Activated CD4-positive, alpha-beta T cell treated with anti-CD3 and anti-CD28 coated beads, Interleukin-2, amount 50 U/mL, for 48 hours (primary cell): ENCODE measurements at places on chromosomes 13 and 19.
A peak's percentile ranks its signal among the peaks of the same experiment; 100 is the strongest.

DNA sequence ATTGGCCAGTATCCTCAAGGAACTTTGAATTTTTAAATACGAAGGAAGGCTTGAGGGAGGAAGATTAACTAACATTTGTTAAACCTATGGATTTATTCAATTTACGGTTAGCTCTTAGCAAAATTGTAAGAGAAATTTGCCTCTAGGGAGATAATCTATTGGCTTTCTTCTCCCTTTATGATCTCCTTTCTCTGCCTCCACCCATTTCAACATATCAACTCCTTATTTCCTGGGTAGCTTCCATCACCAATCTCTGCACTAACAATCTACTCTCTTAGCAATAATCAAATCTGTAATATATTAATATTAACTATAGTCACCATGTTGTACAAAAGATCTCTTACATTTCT lies 233.9 kb upstream of the CSNK1A1L start:
- DNase-seq, result no peak

DNA sequence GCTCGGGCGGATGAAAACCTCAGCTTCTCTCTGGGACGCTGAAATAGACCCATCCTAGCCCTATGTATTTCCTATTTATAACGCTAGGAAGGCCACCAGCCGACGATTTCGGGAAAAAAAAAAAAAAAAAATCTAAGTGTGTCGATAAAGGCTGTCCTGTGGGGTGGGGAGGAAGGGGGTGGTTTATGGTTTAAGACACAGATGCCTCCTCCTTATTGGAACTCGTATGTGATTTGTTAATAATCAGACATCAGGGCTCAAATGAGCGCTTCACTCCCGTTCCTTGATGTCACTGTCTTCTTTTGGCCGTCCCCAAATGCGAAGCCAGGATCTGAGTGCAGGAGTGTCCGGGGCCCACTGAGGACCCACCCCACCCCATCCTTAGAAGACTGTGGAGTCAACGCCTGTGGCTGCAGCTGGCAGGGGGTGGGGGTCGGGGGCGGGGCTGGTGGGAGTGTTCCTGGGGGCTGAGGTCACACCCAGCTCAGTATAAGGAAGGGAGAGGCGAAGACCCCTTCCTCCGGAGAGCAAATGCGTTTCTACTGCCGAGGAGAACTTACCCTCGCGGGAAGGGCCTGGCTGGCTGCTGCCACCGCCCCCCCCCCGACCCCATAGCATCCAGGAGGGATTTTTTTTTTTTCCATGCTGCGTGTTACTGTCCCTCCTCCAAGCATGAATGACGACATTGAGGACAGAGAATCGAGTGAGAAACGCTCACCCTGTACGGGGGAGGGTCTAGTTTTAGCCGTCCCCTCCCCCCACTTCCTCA lies 971 bp downstream of the ATCAY start:
- DNase-seq, result no peak

- DNase-seq, result no peak
Observed at GRCh38 chr13:91154558-91155353, 192.7 kb upstream of the MIR17HG start.

DNA sequence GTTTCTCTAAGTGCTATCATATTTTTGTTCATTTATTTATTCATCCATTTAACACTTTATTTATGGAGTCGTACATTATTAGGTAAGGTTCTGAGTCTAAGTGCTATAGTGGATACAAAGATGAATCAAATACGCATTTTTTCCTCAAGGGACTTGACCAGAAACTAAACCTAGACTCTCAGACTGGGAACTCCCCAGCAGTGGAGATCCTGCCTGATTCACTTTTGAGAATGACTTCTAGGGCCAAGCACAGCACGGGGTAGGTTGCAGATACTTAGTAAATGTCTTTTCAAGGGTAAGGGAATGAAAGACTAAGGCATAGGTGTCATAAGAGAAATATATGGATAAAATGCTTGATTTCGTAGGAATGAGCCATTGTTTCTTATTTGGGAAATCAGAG lies 7.2 kb downstream of the DNAJC15 start:
- DNase-seq, result no peak

GRCh38 chr13:112905086-112905485 lies 63.9 kb upstream of the MCF2L start:
- DNase-seq, result no peak

GRCh38 chr13:93806861-93807260 lies 580.3 kb downstream of the GPC6 start:
- no peak for DNase-seq

GRCh38 chr19:8163759-8164158 lies 14.4 kb upstream of the FBN3 start:
- no peak for DNase-seq

GRCh38 chr19:17420475-17420924 lies 653 bp downstream of the MVB12A start:
- DNase-seq, result peak; percentile 50

- no peak for DNase-seq
Observed at GRCh38 chr13:50810998-50811397, 32.5 kb downstream of the DLEU7 start.
